Neural progenitor cell (in vitro differentiated cells): ENCODE measurements at places on chromosomes 7 and 10. TPM values are rescaled to one million over a fixed set of nuclear protein-coding genes. Genes with fewer than 3 reads are reported as not detected.

DNA sequence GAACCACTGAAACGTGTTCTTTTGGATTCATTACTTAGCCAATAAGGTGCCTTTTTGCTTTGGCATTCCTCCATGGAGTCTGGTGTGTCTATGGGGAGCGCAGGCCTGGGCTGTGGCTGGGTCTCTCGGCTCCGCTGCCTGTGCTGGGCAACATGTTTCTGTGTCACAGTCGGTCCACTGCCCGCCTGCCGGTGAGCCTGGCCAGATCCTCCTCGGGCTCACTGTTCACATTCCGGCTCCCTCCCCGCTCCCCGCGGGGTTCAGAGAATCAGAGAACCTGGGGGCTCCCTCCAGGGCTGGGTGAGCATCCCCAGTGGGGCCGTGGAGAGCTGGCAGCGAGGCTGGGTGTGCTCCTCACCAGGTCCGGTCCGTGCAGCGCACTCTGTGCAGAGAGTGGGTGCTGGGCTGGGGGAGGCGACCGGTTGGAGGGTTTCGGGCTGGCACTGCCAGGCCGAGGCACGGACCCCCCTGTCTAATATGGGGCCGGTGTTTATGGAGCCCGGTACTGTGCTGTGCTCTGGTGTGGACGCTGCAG, 70.4 kb downstream of the INPP5A start:
- no peak for DNase-seq

Gene TIAL1
- 130 and 166 TPM in 2 replicates for total RNA-seq

Gene NPSR1
- total RNA-seq: not detected in 2 replicates

GRCh38 chr10:76523791-76524351, 1092.4 kb downstream of the LRMDA start:
- no peak for DNase-seq

Gene VWDE
- total RNA-seq: 9.8 and 10.5 TPM in 2 replicates

GRCh38 chr10:66591865-66592264, 334.0 kb upstream of the LRRTM3 start:
- no peak for DNase-seq

DNA sequence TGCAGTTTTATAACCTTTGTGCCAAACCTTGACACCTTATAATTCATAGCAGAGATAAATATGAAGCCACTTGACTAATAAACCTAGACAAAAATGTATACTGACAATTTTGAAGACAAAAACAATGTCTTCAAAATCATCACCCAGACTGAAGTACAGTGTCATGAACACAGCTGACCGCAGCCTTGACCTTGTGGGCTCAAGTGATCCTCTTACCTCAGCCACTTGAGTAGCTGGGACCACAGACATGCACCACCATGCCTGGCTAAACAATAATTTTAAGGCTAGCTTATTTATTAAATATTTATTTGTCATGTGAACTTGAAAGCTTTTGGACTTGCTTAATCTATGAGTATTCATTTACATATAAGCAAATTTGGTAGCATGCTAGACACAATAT, 24.3 kb downstream of the IL6 start:
- DNase-seq: no peak

Gene RHBDD2
- total RNA-seq: 15.4 and 52.7 TPM in 2 replicates

DNA sequence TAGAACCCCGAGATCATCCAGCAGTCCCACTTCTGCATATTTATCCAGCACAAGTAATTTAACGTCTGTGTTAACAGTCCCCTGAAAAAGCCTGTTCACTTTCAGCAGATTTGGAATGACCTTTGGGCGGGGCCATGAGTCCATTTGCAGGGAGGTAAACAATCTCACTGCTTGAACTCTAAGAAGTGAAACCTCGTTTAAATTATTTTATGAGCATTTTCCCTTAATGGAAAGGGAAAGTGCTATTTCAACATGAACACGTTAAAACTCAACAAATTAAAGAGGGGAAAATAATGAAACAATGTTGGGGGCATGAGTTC, 282.8 kb downstream of the GATA3 start:
- DNase-seq: no peak

Gene ZNF853
- 6.2 and 8.2 TPM in 2 replicates for total RNA-seq

DNA sequence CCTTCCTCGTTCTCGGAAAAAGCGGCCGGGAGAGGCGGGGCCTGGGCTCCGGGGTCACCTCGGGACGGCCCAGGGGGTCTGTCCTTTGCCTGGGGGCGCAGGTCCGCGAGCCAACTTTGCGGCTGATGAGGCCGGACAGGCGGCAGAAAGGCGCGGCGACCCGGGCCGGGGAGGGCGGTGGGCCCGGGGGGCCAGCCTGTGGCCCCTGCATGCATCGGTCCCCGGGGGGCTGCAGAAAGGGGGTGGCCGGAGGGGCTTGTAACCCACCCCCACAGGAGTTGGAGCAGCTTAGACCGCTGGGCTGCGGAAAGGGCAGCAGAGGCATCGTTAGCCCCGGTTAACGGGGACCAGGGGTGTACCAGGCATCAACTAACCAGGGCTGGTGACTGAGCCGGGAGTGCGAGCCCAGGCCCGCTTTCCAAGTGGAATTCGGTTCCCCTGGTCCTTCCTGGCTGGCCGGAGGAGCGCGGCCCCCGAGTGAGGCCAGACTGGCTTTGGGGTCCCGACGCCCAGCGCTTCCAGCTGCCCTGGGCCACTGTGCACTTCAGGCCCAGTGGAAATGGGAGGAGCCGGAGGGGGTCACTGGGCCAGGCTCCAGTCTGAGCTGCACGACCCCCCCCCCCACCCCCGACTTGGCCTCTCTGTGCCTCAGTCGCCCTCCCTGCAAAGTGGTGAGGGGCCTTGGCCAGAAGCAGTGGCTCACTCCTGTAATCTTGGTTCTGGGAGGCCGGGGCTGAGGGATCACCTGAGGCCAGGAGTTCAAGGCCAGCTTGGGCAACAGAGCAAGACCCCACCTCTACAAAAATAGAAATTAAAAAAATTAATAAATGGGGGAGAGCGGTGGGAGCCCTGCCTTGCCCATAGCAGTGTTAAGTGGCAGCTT, 919 bp downstream of the SLC29A4 start:
- peak; percentile 47 for DNase-seq

- no peak for DNase-seq
Measured at GRCh38 chr7:64603271-64603670, 40.4 kb upstream of the ZNF680 start.

- DNase-seq: no peak
Measured at GRCh38 chr10:92967641-92968040, 93.0 kb upstream of the CYP26C1 start.

DNA sequence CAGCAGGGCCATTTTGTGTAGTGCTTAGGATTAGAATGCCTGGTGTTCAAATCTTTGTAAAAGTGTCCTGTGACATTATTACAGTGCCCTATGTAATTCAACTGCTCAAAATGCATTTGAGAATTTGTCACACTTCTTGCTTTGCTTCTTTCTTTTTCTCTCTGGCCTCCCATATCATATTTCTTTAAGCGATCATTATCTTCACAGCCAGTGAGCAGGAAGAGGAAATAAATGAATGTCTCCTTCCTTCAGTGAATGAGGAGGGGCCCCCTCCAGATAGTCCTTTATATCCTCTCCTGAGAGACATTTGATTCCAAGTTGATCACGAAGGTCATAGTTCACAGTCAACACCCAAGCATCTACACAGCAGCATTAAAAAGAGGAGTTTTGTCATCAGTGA, 425.1 kb upstream of the NPVF start:
- no peak for DNase-seq

GRCh38 chr10:132151951-132152505, 34.7 kb upstream of the DPYSL4 start:
- no peak for DNase-seq

GRCh38 chr7:123439191-123439590, 95.2 kb downstream of the IQUB start:
- no peak for DNase-seq
